ENCODE measurements at places on chromosomes 2 and 18.

GRCh38 chr2:164681009-164681408, 59.7 kb upstream of the GRB14 start:
- no peak for DNase-seq

- no peak for DNase-seq
Measured at GRCh38 chr2:206984206-206984605, 44.9 kb downstream of the CPO start.

- DNase-seq: no peak
Measured at GRCh38 chr2:232885264-232885961, 15.3 kb downstream of the SNORC start.

- DNase-seq: no peak
Measured at GRCh38 chr18:78126536-78126935, 853.1 kb upstream of the SALL3 start.

- DNase-seq: no peak
Measured at GRCh38 chr2:201484805-201485204, 33.3 kb downstream of the STRADB start.

- DNase-seq: no peak
Measured at GRCh38 chr18:47926101-47926850, 4.2 kb downstream of the SMAD2 start.

- DNase-seq: no peak
Measured at GRCh38 chr2:159982842-159983785, 79.3 kb downstream of the PLA2R1 start.

- DNase-seq: no peak
Measured at GRCh38 chr2:66714610-66715009, 279.7 kb downstream of the MEIS1 start.

DNA sequence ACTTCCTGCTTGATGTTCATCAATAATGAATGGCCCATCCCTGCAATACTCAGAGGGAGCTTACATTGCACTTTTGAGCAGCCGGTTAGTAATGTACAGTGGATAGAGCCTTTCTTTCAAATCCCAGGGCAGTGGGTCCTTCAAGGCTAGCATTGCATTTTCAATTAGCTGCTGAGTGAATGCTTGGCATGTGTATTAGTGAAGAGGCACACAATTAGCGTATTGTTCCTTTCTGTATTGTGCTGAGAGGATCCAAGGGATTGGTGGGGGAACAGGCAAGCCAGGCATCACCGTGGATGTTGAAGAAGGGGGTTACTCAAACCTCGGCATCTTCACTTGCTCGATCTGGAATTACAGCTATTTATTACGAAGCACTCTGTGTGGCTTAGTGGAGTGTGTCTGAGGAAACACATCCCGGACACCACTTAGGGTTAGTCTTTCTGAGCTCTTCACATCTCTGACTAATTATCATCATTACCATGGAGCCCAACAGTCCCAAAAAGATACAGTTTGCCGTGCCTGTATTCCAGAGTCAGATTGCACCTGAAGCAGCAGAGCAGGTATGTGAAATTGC, at the start of gene PPP1R1C:
PPP1R1C (plus strand) TSS at position 222 of the 574 bp plus-strand sequence; CDS start at position 480, 258 bp downstream.
- no peak for DNase-seq

DNA sequence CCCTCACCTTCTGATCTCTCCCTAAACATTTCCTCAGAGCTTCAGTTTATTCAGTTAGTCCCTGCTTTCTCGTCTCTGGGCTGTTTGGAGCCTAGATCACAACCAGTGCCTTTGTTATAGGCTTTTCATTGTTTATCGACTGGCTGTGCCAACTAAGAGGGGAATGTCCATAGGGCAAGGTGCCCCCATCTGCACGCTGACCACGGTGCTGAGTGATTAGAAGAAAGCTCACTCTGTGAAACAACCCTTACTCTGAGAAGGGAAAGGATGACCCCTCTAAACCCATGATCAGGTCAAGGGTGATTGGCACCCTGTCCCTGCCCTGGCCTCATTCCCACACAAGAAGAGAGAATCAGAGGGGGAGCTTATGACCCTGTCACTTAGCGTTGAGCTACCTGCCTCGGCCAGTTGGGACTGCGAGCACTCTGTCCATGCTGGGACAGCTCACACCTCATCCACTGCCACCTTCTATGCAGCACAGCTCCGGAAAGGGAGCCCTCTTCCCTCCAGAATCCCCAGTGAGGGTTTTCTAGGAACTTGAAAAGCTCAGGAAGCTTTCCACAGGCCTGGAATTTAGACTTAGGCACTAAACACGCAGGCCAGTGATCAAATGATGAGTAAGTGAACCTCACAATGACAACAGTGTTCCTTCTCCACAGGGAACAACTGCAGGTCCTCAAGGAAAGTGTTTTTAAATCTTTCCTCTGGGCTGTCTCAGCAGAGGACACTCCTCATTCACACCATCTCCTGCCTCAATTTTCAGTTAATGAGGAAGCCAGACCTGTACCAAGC, 2.3 kb upstream of the ACTG2 start:
- DNase-seq: no peak

DNA sequence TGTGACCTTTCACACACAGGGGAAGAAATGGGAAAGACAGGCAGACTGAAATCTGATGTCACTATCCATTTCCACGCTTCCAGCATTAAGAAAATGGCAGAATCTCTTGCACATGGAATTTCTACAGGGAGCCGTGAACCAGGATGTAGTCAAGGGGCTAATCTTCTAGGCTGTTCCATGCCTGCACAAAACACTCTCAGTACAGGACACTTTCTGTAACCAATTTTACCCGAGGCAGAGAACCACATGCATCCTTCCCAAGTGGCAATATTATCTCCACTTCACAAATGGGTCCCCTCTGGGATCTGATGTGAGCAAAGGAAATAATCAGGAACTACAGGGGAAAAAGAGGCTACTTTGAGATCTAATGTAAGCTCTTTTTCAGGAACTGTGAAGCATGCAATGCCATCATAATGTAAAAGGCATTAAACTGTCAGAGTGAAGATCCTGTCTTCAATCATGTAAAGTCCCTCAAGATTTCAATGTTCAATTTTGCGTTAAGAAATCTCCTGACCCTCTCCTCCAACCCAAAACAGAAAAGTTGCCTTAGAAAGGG, 236.9 kb downstream of the RBM43 start:
- no peak for DNase-seq

DNA sequence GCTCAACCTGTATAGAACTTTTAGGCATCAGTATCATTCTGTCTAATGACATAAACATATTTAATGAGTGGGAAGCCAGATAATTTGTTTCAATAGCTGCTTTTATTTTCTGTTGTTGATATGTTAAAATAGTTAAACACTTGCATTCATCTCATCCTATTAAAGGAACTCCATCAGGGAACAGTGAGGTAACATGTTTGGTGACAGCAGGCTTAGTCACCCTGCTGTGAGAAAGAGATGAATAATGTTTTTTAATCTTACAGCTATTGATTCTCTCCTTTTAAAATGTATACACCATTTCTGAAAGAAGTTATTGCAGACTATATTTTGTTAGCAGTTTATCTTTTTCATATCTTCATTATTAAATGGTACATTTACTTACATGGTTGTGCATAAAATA, 123.3 kb upstream of the CWC22 start:
- no peak for DNase-seq

- peak; percentile 63 for DNase-seq
Measured at GRCh38 chr2:241354668-241355658, 1.1 kb upstream of the FARP2 start.

DNA sequence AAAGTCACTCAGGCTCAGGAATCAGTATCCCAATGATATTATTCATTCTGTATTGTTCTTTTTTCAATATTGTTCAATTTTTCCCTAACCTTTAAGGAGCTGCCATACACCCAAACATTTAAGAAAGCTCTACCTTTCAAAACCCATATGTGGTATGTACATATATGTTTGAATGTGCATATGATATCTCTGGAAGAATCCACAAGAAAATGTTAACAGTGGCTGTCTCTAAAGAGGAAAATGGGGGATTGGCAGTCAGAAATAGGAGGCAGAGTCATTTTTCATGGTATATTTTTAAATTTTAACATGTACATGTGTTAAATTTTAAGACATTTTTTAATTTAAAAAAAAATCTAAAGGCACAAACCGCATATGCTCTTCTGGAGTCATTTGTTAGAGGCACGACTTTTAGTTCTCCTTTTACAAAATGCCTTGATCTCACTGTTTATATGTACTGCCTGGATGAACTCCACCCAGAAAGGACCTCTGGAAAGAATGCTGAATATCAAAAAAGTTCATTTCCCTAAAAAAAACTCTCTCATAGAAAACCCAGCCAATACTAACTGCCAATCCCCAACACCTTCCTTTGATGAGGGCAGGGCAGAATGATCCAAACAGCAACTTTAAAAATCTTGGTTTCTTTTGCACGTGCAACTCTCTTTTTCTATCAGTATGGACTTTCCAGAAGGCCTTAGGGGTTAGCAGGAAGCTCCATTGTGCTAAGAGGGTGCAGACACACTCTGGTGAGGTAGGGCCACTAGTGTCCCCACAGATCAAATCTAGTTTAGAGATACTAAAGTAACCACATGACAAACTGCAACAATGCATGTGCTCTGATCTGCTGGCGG, 23.6 kb downstream of the KCTD1 start:
- no peak for DNase-seq

DNA sequence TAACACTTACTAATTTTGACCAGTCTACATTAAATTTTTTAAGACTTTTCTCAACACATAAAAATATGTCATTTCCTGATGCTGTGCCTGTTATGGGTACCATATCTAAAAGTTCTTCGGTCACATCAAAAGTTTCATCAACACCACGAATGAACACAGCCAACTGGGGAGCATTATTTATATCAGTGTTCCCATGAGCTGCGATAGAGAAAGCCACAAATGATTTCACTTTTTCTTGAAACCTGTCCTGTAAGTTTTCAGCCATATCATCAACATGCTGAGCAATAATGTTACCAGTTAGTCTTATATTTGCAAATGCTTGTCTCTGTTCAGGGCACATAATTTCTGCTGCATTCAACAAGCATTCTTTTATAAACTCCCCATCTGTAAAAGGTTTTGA, 30.4 kb upstream of the NCL start:
- no peak for DNase-seq

- DNase-seq: no peak
Measured at GRCh38 chr2:236551471-236552211, 18.0 kb upstream of the ACKR3 start.

GRCh38 chr2:233728723-233729301, at the start of gene UGT1A3:
TSS of gene UGT1A3 (plus strand) at chr2:233729042. CDS start at chr2:233729127, 85 bp downstream.
- DNase-seq: no peak

GRCh38 chr2:187431911-187432310, 16.1 kb downstream of the CALCRL start:
- DNase-seq: no peak

DNA sequence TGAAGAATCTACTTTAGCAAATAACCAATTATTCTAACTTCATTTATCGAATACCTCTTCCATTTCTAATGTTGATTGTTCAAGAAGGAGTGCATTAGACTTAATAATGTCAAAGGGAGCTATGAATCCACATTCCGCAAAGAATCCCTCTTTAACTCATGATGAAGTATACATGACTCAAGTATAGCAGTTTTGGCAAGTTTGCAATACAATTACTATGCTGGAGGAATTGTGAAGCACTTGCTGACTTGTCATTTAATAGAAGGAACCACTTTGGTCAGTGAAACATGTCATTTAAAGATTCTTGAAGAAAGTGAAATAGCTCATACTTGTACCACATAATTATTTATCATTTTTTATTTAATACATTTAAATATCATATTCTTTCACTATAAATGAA, 125.1 kb downstream of the SLC39A10 start:
- DNase-seq: no peak

DNA sequence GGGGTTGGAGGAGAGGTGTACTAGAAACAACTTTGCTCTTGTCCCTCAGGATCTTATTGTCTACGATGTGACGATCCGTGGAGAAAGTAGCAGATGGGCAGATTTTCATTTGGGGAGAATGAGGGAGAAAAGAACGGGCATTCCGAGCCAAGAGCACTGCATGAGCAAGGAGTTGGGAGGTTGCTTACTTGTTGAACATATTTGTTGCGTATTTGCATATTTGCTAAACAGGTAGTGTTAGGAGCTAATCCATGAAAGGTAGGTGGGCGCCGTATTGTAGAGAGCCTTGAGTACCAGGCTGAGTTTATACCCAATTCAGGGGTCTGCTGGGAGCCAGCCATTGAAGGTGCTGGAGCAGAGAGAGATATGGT, 490 bp downstream of the BCS1L start:
- DNase-seq: no peak

GRCh38 chr2:30998672-30999071, 139.6 kb downstream of the GALNT14 start:
- DNase-seq: no peak

DNA sequence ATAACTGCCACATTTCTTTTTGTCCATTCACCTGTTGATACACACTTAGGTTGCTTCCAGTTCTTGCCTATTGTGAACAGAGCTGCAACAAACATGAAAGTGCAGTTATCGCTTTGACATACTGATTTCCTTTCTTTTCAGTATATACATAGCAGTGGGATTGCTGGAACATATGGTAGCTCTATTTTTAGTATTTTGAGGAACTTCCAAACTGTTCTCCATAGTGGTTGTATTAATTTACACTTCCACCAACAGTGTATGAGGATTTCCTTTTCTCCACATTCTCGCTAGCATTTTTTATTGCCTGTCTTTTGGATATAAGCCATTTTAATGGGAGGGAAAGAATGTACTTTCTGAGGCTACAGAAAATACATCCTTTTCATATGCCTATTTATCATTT, 167.4 kb downstream of the GULP1 start:
- no peak for DNase-seq

- no peak for DNase-seq
Measured at GRCh38 chr18:24185805-24186204, 46.9 kb downstream of the CABYR start.

GRCh38 chr2:54591551-54591950, 131.9 kb upstream of the EML6 start:
- no peak for DNase-seq

DNA sequence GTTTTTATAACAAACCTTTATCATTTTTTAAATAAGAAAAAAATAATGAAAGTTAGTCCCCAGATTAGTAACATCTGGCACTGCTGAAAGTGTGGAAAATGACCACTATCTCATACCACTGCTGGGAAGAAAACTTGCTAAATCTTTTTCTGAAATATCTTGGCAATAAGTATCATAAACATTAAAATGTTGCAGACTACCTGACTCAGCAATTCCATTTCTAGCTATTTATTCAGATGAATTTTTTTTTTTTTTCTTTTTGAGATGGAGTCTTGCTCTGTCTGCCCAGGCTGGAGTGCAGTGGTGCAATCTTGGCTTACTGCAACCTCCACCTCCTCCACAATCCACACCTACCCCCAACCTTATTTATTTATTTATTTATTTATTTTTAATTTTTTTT, 35.3 kb upstream of the SOS1 start:
- no peak for DNase-seq

- DNase-seq: no peak
Measured at GRCh38 chr2:200624026-200624425, 38.2 kb downstream of the AOX1 start.

GRCh38 chr18:75503615-75504014, 76.1 kb upstream of the SMIM21 start:
- DNase-seq: no peak

- DNase-seq: no peak
Measured at GRCh38 chr18:23629444-23629946, 33.2 kb downstream of the ANKRD29 start.

DNA sequence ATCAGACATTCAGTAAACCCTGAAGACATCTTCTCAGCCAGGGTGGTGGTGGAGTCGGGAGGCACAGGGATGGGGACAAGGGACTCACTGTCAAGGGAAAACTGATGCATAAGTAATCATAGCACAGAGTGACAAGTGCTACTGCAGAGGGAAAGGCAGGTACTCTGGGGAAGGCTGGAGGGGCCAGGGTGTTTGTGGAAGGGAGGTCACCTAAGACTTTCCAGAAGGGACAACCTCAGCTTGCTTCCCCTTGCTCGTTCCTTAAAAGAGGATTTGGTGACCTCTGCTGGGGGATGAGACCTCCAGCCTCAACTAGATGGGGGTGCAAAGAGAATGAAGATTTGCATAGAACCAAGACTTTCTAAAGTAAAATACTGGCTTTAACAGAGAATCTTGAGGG, 99.5 kb downstream of the SLC4A3 start:
- DNase-seq: no peak
